Heart right ventricle (tissue), 16 donors: ENCODE measurements at places on chromosomes 4 and X.

DNA sequence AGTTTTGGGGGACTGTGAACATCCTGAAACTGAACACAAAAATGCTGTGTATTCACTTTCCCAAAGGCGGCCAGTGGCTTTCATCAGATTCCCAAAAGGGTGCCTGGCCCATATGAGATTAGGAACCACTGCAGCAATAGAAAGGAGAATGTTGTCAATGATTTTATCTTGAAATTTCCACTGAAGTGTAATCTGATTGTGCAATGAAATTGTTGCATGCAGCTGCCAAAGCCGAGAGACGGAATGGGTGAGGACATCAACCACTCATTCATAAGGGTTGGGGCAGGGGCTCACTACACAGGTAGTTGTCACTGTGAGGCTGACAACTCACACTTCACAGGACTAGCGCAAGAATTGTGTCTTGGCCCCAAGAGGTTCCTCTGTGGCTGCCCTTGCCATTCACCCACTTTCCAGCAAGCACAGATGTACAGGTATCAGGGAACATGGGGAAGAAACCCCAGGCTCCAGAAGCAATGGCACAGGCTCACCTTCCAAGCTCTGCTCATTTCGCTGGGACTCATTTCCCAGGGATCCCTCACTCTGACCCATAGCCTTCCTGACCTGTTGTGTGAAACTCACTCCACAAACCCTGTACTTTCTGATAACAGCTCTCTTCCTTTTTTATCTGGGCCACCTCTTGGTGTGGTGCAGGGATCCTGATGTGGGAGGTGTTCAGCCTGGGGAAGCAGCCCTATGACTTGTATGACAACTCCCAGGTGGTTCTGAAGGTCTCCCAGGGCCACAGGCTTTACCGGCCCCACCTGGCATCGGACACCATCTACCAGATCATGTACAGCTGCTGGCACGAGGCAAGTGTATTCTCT, 48.8 kb downstream of the BMX start:
- no peak for DNase-seq

DNA sequence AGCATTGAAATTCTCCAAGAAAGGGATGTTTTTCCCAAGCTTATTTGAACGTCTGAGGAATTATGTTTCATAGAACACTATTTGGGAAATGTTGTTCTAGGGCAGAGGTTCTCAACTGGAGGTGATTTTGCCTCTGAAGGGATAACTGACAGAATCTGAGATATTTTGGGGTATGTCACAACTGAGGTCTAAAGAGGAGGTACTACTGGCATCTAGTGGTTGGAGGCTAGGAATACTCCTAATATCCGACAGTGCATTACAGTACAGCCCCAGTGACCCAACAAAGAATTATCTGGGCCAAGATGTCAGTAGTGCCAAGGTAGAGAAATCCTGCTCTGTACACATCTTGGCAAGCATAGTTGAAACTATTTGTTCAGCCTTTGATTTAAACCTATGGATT, 6.4 kb downstream of the HSPA4L start:
- no peak for DNase-seq

GRCh38 chrX:31217084-31217483, 145.2 kb upstream of the FTHL17 start:
- no peak for DNase-seq

DNA sequence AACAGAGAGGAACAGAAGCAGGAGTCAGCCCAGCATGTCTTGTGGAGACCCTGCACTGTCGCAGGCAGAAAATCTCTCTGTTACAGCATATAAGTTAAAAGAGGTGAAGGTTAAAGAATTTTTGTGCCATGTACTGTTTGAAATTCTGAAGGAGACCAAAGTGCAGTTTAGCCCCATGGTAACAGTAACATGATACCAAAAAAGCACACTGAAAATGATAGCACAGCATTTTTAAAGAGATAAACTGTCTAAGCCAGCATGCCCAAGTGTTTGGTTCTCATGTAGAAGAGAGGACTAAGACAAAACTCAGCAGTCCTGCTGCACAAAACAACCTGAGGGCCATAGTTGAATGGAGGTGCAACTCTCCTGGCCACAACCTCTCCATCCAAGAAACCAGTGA, 41.9 kb upstream of the PARM1 start:
- DNase-seq: no peak
